Right renal cortex interstitium (tissue), 3 donors: ENCODE measurements at places on chromosomes 1 and 21. TPM values are rescaled to one million over a fixed set of nuclear protein-coding genes. Genes with fewer than 3 reads are reported as not detected.

PLA2G4A gene
- 9.9 TPM for polyA plus RNA-seq

SLC9C2 gene
- polyA plus RNA-seq = 0.06 TPM

DNA sequence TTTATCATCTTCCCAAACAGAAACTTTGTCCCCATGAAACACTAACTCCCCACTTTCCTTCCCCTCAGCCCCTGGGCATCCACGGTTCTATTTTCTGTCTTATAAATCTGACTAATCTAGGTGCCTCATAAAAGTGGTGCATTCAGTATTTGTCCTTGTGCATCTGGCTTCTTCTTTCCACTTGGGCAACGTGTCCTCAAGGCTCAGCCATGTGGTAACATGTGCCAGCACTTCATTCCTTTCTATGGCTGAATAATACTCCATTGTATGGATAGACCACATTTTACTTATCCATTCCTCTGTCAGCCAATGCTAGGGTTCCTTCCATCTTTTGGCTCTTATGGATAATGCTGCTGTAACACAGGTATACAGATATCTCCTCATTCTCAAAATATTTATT is 305.0 kb upstream of the RUNX1 start:
- no peak for DNase-seq

- DNase-seq = no peak
These were observed 296.3 kb upstream of the ZP4 start for GRCh38 chr1:238186887-238187574.
